ENCODE measurements at places on chromosomes 11 and 22.

- DNase-seq, result peak; percentile 75
Observed at GRCh38 chr11:117809236-117810055, 12.4 kb upstream of the DSCAML1 start.

DNA sequence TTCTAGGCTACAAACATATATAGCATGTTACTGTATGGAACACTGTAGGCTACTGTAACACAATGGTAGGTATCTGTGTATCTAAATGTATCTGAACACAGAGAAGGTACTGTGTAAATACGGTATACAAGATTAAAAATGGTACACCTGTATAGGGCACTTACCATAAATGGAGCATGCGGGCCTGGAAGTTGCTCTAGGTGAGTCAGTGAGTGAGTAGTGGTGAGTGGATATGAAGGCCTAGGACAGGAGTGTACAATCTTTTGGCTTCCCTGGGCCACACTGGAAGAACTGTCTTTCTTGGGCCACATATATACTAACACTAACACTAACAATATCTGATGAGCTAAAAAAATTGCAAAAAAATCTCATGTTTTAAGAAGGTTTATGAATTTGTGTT, 21.4 kb downstream of the RNF141 start:
- DNase-seq, result no peak

DNA sequence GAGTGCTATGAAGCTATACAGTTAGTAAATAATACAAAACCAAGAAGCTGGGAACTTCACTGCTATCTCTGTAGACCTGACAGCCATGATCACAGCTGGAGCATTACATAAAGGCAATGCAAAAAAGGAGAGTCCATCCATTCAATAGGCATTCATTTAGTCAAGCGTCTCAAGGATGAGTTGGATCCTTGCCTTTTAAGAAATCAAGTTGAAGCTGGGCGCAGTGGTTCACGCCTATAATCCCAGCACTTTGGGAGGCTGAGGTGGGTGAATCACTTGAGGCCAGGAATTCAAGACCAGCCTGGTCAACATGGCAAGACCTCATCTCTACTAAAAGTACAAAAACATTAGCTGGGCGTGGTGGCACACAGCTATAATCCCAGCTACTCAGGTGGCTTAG, 48.1 kb upstream of the ALKBH3 start:
- no peak for DNase-seq

GRCh38 chr11:134535029-134536025, 123.3 kb upstream of the B3GAT1 start:
- DNase-seq, result no peak

GRCh38 chr11:60842668-60843600, 1.0 kb downstream of the CCDC86 start:
- DNase-seq, result no peak

DNA sequence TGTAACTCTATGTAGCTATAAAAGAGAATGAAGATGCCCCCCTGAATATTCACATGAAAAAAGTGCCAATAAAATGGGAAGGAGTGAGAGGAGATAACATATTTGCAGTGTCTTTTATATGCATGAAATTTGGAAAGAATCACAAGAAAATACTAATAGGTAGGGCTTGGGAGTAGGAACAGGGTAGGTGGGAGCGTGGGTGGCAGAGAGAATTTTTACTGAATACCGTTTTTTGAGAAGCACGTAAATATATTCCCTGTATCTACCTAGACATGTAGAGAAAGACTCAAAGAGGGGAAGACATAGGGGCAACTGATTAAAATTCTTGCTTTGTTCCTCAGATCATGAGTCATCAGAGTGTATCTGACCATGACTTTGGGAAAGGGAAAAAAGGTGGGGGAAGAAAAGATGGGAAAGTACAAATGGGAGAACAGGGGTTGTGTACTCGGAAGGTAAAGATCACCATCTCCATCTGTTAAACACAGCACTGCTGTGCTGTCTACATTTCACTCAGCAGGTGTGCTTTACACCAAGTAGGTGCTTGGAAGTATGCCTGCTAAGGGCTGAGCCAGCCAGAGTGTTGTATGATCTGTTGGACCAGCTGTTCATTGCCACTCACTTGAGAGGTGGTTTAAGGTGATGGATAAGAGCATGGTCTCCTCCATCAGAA, 16.0 kb downstream of the PRR5L start:
- no peak for DNase-seq

DNA sequence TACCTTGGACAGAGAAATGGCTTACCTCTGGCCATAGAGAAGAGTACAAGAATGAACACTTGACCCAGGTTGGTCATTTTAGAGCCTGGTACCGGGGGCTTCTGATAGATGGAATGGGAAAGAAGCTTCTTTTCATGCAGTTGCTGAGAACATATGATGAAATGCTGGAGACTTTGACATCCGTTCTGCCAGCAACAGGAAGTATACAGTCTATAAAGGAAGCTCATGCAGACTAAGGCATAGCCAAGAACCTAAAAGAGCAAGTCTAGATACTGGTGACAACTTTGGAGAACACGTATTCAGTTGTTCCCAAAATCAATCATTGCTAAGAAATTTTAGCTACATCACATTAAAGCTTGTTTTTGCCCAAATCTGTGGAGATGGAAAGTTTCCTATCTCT, 894.6 kb downstream of the METTL15 start:
- DNase-seq, result no peak

GRCh38 chr11:17230867-17231851, 23.4 kb upstream of the PIK3C2A start:
- no peak for DNase-seq

DNA sequence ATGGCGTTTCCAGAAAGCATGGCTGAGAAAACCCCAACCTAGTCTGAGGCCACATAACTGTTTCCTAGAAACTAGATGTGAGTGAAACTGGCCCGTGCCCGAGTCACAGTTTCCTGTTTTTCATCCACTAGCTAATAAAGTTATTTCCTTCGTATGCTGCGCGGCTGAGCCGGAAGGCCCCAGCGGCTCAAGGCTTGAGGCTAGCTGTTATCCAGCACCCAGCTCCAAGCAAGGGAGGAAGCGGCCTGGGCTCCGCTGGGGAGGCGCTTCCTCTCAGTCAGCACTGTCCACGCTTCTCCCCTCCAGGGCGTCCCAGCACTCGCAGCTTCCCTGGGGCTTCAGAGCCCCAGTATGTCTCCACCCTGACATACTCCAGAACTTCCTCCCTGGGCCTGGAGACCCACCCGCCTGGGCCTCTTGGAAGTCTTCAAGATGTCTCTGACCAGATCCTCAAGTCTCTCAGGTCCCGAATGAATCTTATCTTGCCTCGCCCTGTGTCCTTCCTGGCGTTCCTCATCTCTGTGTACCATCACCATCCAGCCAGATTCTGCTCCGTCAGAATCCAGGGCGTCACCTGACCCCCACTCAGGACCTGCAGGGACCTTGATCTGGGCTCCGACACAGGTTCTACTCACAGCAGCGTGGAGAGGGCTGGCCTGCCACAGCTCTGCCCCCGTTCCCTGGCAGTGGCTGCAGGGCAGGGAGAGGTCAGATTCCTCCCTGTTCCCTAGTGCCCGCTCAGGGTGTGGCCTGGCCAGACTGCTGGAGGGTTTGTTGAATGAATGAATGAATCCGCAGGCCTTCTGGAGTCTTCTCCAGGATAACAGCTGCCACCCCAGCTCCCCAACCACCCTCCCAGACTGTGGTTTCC, 81.9 kb downstream of the LRRC32 start:
- DNase-seq, result peak; percentile 14

DNA sequence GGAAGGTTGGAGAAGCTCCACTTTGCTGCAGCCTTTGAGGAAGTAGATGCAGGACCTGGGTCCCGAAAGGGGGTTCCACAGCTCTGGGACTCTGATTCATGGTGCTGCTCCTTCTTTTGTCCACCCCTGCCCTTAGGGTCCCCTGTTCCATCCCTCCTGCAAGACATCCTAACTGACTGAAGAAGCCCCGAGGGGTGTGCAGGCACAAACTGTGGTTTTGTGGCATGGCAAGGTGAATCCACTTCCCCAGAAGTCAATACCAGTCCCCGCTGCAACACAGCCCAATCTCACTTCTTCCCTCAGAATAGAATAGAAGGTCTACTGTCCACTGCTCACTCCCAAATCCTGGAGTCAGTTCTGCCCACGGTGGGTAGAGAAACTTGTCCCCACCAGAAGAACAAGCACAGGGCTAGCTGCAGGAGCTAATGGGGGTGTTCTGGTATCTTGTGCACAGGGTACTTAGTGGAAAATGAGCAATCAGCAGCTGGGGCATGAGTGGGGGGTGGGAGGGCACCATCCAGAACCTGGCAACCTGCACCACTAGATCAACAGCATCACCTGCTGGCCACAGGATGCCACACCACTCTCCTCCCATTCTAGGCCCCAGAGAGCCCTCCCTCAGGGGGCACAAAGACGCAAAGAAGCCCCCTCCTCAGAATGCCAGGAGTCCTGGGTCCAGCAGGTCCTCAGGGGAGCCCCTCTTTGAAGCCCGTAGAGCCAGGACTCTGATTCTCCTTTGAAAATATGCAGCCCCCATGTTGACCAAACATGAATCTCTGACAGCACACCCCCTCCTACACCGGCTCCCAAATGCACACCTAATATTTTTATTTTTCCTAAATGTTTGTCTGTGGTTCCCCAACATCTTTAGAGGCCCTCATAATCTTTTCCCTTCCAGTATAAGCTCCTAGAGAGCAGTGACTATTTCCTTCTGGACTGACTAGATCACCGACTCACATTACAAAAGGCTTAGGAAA, 14.1 kb downstream of the SPATA19 start:
- peak; percentile 76 for DNase-seq

GRCh38 chr11:64352099-64352994, 6.6 kb upstream of the RPS6KA4 start:
- DNase-seq, result no peak

DNA sequence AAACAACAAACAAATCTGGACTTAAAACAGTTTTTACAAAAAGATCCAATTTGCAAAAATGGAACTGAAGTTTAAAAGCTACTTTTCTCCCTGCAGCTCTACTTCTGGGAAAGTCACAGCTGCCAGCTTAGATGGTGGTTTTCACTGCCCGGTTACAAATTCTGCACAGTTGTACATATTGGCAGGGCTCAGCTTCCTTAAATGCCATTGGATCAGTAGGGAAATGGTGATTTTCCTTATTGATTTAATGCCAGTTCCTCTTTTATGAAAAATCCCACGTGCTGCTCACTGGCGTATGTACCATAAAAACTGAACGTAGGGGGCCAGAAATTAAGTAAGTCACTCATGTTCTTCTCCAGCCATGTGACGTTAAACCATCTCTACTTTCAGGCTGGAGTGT, 22.8 kb downstream of the GRAP2 start:
- no peak for DNase-seq

GRCh38 chr11:88015170-88015569, 160.1 kb downstream of the RAB38 start:
- DNase-seq, result no peak

- DNase-seq, result no peak
Observed at GRCh38 chr11:16771350-16772140, 33.1 kb downstream of the C11orf58 start.

DNA sequence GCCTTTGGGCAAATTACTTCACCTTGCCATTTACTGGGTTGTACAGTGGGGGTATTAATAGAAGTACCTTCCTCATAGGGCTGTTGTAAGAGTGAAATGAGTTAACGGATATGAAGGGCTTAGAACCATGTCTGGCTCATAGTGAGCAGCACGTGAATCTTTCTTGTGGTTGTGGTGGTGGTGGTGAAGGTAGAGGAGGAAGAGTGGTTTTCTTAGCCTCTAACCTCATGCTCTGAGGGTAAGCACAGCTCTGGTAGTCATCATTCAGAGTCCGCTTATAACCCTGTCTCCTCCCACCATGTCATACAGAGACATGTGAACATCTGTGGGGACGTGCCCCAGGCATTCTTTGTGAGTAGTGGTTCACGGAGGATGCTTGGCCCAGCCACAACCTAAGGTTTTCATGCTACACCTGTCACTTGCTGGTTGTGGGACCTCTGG, 43.6 kb downstream of the TEAD1 start:
- no peak for DNase-seq

Measured in iPS-NIHi11 (cell line).